ENCODE measurements at places on chromosomes 16 and 17.

- DNase-seq: no peak
Measured at GRCh38 chr17:45706033-45706432, 78.1 kb upstream of the CRHR1 start.

DNA sequence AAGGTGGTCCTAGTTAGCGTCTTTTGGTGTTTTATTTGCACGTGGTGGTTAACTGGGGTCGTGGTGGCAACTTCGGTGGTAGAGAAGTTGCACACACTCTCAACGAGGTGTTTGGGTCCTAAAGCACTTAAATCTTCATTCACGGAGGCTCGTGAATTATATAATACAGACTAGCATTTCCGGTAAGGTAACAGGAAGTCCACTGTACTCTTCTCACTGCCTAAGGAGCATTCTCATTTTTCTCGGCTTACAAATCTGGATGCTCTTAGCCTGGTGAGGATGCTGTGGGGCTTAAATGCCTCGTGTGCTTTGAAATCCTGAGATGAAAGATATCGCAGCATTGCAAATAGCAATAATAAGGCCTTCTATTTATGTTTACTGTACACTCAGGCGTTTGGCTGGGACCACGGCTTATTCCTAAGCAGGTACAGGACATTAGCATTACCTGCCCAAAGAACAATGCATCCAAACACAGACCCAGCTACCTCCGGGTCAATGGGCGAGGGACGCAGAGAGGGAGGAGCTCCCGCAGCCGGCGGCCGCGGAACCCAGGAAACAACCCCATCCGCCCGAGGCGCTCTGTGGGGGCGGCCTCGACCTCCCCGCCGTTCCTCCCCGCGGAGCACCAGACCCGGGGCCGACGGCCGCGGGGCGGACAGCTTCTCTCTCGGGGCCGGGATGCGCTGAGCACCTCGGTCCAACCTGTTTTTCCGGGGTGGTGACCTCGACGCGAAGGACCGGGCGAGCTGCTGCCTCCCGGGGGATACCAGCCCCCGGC lies 856 bp downstream of the DNAJA2 start:
- DNase-seq: peak; percentile 41

DNA sequence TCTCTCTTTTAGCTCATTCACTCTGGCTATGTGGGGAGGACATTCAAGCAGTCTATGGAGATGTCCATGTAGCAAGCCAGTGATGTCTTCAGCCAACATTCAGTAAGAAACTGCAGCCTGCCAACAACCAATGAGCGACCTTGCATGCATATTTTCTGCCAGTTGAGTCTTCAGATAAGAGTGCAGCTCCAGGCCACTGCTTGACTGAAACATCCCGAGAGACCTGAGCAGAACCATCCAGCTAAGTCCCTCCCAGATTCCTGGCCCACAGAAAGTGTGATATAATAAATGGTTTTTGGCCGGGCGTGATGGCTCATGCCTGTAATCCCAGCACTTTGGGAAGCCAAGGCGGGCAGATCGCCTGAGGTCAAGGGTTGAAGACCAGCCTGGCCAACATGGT lies 10.5 kb upstream of the C17orf58 start:
- no peak for DNase-seq

GRCh38 chr17:16415031-16415924 lies at the start of gene TRPV2:
Gene TRPV2 (plus strand): TSS chr17:16415571. CDS start chr17:16417669, 2,098 bp downstream.
- no peak for DNase-seq

DNA sequence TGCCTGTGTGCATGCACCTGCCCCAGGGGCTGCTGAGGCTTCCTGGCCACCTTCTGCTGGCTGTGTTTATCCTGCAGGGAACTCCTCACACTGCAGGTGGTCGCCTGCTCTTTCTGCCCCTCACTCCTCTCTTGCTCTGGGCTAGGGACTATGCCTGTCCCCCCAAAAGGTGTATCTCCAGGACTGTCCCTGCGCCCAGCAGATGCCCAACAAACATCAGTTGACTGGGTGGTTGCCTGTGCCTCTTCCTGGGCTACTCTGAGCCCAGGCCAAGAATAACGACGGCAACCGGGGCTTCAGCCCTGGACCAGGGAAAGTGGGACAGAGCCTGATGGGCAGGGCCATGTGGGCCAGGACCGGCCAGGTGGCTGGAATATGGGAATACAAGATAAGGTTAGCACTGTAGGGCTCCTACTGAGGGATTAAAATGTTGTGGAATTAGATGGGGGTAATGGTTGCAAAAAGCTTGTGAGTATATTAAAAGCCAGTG lies 55.4 kb downstream of the VAC14 start:
- DNase-seq: no peak

DNA sequence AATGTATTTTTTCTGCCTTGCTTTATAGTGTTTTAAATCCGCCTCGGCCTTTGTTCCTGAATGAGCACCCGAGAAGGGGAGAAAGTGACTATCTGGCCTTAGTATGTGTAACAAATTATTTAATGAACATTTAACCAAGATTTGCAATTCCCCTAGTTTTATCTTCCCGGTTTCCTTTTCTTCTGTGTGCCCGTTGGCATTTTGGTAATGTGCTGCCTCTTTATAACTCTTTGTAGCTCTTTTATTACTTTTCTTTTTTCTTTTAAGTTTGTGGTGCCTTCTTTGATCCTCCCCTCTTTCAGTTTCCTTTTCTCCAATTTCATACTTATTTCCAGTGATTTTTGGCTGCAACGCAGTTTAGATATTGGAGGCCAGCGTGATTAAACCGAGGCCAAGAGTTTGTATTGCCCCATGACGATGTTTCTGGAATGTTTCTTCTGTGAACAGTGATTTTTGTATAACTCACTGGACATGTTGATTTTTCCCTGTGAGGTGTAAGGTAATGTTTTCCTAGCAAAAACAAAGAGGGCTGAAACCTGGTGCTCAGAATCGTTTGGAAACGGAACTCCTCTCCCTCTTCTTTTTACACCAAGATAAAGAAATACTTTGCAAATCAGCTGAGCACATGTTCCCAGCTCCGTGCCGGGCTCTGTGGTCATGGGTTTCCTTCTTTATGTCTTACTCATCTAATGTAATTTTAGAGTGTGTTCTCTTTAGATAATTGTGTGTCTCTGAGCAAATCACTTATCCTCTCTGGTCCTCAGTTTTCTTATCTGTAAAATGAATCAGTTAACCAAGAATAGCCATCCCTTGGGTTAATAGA lies 344.3 kb downstream of the WWOX start:
- no peak for DNase-seq

DNA sequence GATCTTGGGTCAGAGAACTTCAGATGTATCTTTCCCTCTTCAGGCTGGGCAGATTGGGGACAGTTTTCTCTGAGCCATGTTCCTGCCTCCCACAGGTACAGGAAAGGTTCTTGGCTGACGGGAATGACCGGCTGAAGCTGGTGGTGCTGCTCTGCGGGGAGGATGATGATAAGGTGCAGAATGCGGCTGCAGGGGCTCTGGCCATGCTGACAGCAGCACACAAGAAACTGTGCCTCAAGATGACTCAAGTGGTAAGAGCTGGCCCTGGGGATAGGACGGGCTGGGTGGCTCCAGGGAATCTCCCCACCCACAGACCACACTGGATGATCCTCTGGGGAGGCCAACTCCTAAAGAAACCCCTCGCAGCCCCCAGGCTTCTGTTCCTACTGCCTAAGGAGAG lies 10.9 kb downstream of the SLC35G3 start:
- no peak for DNase-seq

DNA sequence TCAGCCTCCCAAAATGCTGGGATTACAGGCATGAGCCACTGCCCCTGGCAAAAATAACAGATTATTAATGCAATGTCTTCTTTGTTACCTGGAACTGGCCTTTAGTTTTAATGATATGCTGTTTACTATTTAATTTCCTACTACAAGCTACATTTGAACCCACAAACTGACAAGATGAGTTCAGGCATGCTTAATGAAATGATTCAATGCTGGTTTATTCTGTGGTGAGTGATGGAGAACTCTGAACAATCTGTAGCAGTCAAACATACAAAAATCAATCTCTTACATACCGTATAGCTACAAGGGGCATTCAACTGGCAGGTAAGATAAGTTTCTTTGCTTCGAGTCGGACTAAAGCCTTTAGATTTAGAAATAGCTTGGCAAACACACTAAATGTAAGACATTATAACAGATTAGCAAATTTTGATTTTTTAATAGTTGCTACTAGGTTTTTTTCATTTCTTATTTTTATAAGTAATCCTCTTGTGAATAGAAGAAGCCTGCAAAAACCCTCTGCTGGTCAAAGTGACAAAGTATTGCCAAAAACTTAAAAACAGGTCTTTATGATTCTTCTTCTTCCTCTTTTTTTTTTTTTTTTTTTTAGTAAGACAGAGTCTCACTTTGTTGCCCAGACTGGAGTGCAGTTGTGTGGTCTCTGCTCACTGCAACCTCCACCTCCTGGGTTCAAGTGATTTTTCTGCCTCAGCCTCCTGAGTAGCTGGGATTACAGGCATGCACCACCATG lies 138.5 kb downstream of the SSH2 start:
- no peak for DNase-seq

DNA sequence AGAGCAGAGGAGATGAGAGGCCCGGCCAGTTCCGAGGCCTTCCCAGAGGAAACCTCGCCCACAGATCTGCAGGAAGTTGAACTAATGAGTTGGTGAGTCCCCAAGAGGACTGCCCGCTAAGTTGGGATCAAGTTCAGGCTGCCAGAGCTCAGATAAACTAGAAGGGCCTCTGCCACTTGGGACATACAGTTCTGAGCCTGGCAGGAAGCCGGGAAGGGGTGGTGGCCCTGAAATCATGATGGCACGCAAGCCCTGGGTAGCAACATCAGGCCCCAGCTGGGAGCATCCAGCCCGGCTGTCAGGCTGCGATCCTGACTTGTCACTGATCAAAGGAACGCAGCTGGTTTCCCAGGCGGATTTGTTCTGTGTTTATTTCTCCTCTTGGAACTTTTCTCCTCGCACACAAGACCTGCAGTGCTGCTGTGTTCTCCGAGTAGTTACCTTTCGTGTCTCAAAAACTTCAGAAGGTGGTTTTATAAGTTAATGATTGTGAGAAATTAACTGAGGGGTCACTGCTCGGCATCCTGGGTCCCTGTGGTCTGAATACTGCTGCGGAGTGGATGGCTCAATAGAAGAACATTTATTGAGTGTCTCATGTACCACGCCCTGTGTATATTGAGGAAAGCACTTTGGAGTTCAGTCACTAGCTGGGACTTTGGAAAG lies 8.0 kb upstream of the WFDC1 start:
- no peak for DNase-seq

DNA sequence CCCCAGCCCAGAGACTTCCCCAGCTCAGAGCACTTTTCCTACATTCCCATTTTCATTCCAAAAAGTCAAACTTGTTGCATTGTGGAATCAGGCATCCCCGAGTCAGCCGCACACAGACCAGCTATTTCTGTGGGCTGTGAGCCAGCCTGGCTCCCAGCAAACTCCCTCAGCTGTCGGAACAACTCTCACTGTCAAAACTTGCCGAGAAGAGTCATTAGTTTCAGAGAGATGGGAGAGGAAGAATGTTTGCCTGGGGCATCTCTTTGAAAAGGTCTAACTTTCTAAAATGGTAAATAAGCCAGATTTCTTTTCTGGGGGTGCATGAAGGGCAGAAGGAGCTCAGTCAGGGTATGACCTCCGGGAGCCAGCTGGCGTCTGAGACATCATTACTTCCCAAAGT lies 280.0 kb downstream of the TMEM114 start:
- DNase-seq: no peak

GRCh38 chr17:32323811-32324491 lies 18.0 kb downstream of the C17orf75 start:
- DNase-seq: no peak

DNA sequence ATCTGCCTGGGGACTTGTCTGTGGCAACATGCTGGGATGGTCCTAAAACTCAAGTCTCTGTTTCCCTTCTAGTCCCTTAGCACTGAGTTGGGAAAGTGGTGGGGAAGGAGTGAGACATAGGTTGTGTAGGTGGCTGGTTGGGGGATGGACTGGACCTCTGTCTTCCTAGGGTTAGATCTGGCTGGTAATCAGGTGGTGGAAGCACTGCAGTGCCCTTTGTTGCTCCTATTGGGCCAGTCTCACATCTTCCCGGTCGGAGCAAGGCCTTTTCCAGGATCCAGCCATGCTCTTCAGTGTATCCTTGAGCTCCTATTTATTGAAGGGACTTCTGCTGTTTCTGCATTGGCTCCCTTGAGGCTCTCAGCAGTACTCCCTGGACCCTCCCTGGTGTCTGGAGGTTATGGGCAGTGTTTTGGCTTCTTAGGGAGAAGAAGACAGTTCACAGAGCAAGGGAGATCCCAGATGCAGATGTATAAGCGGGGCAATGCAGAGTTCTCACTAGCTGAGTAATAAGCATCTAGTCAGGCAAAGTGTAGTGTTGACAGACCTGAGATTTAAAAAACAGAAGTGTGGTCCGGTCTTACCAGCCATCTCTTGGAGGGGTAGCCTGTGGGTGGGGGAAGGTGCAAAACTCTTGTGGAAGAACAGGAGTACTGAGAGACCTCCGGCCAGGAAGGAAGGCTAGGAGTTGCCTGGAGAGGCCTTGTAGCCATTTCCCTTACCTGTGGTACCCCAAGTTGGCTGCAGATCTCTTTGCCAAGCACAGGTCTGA lies 1.3 kb upstream of the NUTF2 start:
- DNase-seq: no peak

- no peak for DNase-seq
Measured at GRCh38 chr16:59295993-59296736, 562.0 kb upstream of the GOT2 start.

GRCh38 chr17:4658478-4659305 lies 17.2 kb upstream of the ALOX15 start:
- no peak for DNase-seq

GRCh38 chr17:65270499-65271253 lies 133.5 kb downstream of the RGS9 start:
- DNase-seq: no peak

DNA sequence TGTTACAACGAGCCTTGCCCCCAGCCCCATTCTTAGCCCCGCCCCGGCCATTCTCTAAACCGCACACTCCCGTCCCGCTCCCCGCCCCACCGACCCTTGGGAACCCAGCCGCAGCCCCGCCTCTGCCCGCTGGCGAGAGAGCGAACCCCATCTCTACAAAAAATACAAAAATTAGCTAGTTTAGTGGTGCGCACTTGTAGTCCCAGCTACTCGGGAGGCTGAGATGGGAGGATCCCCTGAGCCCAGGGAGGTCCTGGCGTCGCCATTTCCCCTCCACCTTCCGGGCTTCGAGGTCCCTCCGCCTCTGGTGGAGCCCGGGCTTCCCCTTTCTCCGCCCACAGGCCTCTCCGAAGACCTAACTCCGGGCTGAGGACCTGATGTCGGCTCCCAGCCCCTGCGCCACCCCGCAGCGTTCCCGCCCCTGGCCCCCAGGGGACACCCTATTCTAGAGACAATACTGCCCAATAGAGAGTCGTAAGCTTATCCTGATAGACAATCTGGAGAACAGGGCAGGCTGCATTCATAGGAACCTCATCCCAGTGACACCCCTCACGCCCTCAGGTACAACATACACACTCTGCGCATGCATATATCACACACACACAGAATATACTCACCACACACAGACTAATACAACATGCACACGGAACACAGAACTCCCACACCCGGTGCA lies 480 bp upstream of the PROCA1 start:
- DNase-seq: no peak

DNA sequence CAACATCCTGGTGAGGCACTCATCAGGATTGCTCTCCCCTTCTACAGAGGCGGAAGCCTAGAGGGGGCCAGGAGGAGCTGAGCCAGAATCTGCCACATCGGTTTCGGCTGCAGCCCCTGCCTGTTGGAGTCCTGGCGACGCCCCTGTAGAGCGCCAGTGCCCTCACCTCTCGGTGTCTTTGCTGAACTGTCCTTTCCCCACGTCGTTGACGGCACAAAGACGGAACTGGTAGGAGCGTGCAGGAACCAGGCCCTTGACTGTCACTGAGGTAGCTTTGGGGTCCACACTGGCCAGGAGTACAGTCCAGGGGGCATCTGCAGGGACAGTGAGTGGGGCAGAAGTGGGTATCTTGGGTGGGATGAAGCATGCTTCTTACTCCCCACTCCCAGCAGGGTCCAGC lies 110.3 kb upstream of the CDC42EP4 start:
- no peak for DNase-seq

- no peak for DNase-seq
Measured at GRCh38 chr17:55314784-55315491, 50.2 kb downstream of the HLF start.

Data from cerebellum (tissue), 4 donors.